Uterus (tissue), 4 donors: ENCODE measurements at places on chromosomes 11 and 22.

DNA sequence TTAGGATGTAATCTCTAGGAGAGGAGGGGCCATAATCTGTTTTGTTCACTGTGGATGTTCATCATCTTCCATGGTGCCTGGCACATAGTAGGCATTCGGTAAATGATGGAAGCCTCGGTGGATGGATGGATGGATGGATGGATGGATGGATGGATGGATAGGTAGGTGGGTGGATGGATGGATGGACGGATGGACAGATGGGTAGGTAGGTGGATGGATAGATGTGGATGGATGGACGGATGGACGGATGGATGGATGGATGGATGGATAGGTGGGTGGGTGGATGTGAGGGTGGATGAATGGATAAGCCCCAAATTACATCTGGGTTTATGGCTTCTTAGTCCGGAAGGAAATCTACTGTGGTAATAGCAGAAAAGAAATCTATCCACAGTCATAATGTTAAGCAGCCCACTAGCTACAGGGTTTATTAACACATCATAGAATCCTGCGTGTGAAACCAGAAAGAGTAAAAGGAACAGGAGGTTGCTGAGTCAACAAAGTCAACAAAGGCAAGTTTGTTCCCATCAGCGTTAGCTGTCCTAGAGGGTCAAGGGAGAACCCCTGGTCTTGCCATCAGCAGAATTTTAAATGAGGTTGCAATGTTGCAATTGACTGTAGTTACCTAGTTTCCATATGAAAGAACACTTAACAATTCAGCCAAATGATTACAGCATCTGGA is 82.8 kb downstream of the C11orf91 start:
- no peak for DNase-seq

- DNase-seq, result no peak
Observed at GRCh38 chr22:19606332-19607191, 82.4 kb upstream of the CLDN5 start.

- DNase-seq, result no peak
Observed at GRCh38 chr11:122145715-122146274, 29.8 kb upstream of the BLID start.

- no peak for DNase-seq
Observed at GRCh38 chr11:134244593-134244992, 8.6 kb downstream of the THYN1 start.

DNA sequence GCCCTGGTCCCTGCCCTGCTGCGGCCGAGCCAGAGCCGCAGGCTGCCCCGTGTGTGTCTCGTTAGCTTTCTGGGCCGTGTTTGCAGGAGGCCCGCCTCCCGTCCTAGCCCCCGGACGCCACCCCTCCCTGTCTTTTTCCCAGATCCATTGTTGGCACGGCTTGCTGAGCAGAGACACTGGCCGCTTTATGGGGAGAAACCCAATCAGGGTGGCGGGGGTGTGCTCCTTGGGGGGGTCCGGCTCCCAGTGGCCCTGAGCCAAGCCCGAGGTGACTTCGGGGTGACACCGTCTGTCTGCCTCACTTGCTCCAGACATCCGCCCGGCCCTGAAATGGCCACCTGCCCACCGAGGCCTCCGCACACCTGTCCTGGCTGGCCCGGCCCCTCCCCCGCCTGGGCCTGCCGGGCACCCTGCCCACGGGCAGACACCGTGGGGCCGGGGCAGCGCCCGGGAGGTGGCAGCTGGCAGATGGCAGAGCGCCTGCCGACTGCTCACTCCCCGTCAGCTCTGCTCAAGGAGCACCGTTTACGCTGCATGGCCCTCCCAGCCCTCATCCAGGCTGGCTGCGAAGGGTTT is 43.1 kb upstream of the PPARA start:
- peak; percentile 68 for DNase-seq

DNA sequence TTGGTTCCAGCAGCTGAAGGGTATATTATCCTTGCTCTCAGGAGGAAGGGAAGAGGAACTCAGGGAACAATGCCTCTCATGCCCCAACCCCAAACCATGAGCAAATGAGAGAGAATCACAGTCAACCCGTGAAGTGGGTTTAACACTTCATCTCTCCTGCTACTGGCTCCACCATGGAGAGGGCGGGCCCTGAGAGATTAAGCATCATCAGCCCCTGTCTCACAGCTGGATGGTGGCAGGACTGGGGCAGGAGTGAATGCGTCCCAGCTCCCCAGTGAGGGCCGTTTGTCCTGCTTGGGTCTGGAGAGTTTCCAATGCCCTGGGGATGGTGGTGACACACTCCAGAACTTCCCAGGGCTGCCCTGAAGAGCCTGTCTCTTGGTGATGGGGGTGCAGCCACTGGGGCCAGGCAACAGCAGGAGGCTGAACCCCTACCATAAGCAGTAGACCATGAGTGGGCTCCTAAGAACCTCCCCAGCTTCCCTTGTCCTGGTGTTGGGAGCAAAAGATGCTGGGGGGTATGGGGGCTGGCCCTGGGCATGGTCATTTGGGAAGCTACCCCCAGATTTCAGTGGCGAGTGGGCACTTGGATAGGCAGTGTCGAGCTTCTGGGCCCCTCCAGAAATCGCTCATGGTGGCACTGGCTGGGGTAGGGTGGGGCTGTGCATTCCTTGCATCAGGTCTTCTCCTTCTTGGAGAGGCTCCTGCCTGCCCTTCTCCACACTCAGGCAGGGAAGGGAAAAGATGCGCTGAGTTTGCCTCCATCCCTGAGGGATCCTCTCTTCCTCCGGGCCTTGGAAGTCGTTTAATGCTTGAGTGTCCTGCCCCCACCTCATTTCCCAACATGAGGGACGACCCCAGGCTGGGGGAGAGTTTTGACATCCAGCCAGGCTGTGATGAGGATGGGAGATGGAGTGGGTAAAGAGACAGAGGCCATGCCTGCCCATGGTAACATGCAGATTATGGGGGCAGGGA is 157.5 kb downstream of the ST3GAL4 start:
- DNase-seq, result no peak
